Activated CD8-positive, alpha-beta memory T cell treated with anti-CD3 and anti-CD28 coated beads for 1 hour (primary cell): ENCODE measurements at places on chromosomes 5 and 9.

GRCh38 chr5:118592229-118593002 lies 395.9 kb downstream of the DTWD2 start:
- no peak for DNase-seq

GRCh38 chr9:37372839-37373238 lies 49.7 kb upstream of the GRHPR start:
- no peak for DNase-seq

DNA sequence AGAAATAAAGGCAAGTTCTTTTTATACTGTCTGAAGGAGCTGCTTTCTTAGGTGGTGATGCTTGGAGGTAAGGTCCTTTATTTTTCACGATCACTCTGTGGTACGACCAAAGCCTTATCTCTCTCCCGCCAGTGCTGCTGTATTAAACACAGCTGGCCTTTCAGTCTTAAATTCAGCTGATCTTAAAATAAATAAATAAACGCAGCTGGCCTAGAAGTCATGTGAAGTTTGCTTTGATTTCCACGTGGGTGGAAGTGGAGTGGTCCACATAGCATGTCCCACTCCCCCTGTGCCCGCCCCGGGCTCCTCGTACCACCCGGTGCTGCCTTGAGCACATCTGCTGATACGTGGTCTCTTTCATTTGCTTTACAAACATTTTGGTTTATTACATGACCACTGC lies 260.4 kb downstream of the FANCC start:
- DNase-seq: no peak

DNA sequence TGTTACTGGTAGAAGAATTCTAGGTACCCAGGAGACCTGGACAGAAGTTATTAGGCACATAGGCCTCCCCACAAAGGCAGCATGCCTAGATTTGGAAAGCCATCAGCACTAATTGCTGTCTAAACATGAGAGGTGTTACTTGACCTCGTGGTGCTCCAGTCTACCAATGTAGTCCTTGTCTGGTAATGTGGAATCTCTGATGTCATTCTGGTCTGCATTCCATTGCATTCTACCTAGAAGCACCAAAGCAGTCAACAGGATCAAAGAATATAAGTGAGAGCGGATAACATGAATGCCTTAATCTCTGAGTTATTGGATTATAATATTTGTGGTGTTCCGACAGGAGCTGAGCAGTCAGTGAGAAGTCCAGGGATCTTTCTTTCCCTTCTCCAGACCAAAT lies 175.2 kb downstream of the PSAT1 start:
- no peak for DNase-seq

DNA sequence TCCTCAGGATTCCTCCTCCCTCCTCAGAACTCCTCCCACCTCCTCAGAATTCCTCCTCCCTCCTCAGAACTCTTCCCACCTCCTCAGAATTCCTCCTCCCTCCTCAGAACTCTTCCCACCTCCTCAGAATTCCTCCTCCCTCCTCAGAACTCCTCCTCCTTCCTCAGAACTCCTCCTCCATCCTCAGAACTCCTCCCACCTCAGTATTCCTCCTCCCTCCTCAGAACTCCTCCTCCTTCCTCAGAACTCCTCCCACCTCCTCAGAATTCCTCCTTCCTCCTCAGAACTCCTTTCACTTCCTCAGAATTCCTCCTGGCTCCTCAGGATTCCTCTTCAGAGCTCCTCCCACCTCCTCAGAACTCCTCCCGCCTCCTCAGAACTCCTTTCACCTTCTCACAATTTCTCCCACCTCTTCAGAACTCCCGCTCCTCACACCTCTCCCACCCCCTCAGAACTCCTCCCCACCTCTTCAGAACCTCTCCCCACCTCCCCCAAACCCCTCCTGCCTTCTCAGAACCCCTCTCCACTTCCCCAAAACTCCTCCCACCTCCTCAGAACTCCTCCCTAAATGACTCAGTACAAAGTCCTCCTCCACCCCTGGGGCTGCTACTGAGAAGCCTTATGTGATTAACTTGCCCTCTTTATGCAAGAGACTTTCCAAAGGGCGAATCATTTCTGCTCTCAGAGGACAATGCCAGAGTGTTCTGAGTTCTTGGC lies 23.2 kb downstream of the SLC46A2 start:
- DNase-seq: no peak

- DNase-seq: no peak
These were observed 11.4 kb downstream of the KYAT1 start for GRCh38 chr9:128870128-128870940.

DNA sequence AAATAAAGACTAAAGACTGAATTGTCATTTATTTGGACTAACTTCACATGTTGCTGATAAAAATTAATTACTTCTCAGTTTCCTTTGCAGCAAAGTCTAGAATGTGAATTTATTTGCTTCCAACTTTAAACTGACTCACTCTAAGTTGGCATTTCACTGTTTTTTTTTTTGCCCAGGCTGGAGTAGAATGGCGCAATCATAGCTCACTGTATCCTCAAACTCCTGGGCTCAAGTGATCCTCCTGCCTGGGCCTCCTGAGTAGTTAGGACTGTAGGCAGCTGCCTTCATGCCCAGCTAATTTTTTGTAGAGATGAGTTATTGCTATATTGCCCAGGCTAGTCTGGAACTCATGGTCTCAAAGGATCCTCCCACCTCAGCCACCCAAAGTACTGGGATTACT lies 3.5 kb downstream of the CCNB1 start:
- no peak for DNase-seq

DNA sequence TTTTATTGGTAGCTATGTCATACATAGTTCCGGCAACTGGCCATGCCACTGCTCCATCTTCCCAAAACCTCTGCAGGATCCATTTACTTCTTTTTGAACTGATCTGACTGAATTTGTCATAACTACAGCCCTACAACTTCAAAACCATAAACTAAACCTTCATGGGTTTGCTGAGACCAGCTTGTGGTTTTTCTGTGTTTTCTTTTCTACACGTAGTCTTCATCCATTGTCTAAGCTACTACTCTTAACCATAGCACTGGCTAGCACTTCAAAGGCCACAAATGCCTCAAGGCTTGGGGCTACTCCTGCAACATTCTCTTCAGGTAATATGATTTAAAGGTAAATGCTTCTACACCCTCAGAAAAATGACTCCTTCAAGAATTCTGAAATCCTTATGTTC lies 9.0 kb upstream of the KIF2A start:
- no peak for DNase-seq

DNA sequence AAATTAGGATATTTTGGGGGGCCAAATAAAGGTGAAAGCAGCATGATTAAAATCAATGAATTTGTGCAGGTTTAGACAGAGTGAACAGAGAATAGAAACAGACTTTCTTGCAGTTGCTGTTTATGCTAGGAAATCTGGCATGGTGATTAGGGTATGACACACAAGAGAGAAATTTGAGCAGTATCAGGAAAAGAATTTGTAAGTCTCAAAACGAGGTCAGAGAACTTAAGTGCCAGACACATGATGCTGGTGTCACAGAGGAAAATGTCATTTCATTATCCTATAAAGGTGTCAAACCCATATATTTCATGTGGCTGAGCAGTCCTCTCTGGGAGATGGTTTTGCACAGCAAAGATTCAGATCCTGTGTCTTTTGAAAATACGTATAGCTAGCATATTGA lies 15.7 kb downstream of the LVRN start:
- no peak for DNase-seq

DNA sequence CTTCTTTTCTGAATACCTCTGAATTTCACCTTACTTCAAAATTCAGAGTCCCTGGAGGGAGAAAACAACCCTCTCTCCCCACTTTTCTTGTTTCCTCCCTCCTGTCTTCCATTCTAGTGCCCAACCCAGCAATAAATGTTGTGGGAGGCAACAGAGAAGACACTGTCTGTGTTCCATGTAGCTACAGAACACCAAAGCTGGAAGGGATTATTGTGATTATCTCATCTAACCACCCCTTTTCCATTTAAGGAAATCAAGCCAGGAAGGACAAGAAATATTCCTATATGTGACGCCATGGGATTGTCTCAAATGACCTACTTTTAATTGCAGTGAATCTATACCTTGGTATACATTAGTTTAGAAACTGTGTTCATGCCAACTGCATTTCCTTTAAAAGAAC lies 476.6 kb upstream of the TNC start:
- no peak for DNase-seq

DNA sequence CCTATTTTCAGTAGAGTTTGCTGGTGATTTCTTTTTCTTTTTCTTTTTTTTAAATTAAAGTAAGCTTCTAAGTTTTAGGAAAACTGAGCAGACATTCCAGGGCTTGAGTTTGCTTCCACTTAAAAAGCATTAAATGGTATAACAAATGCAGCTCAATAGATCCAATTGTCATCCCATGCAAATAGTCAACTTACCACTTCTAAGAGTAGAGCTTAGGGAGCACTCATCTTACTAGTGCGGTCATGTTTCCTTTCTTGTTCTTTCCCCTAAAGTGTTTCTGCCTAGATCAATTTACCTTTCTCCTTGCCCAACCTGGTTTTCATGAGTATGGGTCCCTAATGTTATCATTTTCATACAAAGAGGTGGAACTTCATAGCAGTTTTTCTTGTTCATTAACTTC lies 13.0 kb upstream of the CEP120 start:
- no peak for DNase-seq
